A172 (cell line): ENCODE measurements at places on chromosomes 12 and 14.
A peak's percentile ranks its signal among the peaks of the same experiment; 100 is the strongest.

DNA sequence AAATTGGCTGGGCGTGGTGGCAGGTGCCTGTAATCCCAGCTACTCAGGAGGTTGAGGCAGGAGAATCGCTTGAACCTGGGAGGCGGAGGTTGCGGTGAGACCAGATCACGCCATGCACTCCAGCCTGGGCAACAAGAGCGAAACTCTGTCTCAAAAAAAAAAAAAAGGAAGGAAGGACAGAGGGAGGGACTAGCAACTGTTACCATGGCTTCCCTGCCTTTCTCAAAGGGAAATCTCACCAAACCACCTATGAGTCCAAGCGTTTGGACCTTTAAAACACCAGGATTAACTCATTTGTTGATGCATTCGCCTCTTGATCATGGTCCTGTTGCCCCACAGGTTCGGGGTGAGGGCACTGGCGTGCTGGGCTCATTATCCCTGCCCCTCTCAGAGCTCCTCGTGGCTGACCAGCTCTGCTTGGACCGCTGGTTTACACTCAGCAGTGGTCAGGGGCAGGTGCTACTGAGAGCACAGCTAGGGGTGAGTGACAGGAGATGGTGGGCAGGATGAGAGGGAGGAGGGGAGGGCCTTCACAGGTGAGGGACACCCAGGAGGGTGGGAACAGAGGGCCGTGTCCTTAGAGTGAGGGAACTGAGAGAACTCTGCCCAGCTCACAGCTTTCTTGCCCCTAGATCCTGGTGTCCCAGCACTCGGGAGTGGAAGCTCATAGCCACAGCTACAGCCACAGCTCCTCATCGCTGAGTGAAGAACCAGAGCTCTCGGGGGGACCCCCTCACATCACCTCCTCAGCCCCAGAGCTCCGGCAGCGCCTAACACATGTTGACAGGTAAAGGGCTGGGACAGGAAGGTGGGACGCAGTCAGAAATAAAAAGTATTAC lies 10.2 kb upstream of the MYL6B start:
- DNase-seq: no peak

- DNase-seq: no peak
Observed at GRCh38 chr12:15289192-15289591, 33.1 kb upstream of the PTPRO start.

DNA sequence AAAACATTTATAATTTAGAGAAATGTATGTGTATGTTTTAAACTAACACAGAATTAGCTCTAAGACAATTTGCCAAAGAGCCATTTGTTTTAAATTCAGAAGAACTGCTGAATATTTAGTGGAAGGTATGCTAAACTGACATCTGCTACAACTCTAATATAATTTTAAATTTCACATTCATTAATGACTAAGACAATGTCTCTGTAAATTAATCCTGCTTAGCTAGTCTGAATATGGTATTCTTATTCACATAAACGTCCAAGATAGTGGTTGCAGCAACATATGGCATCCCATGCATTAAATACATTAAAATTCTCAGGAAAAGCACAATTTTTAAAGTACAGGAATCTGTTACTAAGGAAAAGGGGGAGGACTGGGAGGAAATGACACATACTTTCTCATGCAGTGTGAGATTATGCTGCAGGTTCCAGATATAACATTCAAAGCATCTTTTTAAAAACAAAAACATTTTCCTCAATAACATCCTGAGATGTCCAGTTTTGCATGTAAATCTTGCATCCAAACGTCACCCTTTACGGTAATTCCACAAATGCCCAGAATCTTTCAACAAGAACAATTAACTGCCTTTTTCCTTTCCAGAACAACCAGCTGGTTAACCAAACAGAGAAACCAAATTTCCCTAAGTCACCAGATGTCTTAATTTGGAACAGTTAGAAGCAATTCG lies 26.9 kb downstream of the WDR89 start:
- peak; percentile 34 for DNase-seq

- DNase-seq: peak; percentile 79
Observed at GRCh38 chr12:38138225-38139221, 178.1 kb upstream of the ALG10B start.

- DNase-seq: peak; percentile 17
Observed at GRCh38 chr12:9347328-9348127, 139.3 kb upstream of the PZP start.
